ENCODE measurements at places on chromosomes 2 and 18. TPM values are rescaled to one million over a fixed set of nuclear protein-coding genes. Genes with fewer than 3 reads are reported as not detected.

The CIB4 gene
- not detected for total RNA-seq

The IL36B gene
- total RNA-seq: not detected

The NT5C1B gene
- total RNA-seq: not detected

The MAP3K19 gene
- not detected for total RNA-seq

The SLC35F5 gene
- total RNA-seq: 60.1 TPM

The TMEM182 gene
- 4.3 TPM for total RNA-seq

The NT5DC4 gene
- total RNA-seq: not detected

The TXNDC2 gene
- total RNA-seq: 0.32 TPM

The MFSD2B gene
- total RNA-seq: not detected

The GALR1 gene
- total RNA-seq: not detected

All from cardiac atrium fibroblast (primary cell).